ENCODE measurements at places on chromosomes 1 and 21.

- no peak for DNase-seq
These were observed 21.8 kb downstream of the H6PD start for GRCh38 chr1:9256332-9256731.

DNA sequence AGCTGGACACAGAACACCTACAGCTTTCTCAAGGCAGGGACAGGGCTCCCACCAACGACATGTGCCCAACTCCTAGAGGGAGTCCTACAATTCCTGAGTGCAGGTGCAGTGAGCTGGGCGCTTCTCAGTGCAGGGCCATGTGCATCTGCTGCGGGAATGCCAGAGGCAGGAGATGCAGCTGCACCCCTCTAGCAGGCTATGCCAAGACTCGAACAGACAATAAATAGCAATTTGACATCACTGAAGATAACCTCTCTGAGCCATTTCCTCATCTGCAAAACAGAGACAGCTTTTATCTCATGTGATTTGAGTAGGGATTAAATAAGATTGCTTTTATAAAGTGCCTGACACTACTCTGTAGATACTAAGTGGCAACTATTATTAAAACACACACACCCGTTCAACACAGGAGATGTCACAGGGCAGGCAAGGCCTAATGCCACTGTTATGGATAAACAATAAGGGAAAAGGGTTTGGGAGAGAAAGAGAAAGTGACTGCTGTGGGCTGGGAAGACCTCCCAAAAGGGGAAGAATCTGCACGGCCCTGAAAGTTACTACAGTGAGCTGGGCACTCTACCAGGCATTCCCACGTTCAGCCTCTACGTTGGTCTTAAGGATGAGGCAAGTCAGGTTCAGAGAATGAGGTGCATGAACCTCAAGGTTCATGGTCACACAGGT lies 5.7 kb downstream of the SLC9A1 start:
- peak; percentile 45 for DNase-seq

DNA sequence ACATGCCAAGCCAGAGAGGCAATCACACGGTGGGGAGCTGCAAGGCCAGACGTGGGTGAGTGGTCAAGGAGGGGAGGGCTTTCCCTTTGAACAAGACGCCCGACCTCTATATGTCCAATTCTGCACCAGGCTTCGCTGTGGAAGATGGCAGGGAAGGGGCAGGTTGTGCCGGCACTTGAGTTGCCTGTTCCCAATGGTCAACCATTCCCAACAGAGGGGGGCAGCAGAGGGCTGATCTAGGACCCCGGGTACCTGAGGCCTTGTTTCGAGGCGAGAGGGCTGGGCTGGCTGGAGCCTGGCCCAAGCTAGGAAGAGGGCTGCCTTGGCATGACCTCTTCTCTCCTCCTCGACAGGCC lies 64.9 kb downstream of the TMEM53 start:
- DNase-seq: peak; percentile 44

- DNase-seq: no peak
These were observed 113.3 kb upstream of the DPT start for GRCh38 chr1:168842306-168842705.

- no peak for DNase-seq
These were observed 11.6 kb upstream of the BSDC1 start for GRCh38 chr1:32405672-32406467.

DNA sequence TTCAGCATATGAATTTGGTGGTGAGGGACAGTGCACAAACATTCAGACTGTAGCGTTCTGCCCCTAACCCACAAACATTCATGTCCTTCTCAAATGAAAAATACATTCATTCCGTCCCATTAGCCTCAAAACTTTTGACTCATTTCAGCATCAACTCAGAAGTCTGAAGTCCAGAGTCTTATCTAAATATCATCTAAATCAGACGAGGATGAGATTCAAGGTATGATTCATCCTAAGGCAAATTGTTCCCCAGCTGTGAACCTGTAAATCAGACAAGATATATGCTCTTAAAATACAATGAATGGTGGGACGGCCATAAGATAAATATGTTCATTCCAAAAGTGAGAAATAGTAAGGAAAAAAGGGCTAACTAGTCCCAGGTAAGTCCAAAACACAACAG lies 1195.6 kb upstream of the ADGRL4 start:
- peak; percentile 5 for DNase-seq

GRCh38 chr1:177439301-177439700 lies 268.5 kb downstream of the BRINP2 start:
- no peak for DNase-seq

DNA sequence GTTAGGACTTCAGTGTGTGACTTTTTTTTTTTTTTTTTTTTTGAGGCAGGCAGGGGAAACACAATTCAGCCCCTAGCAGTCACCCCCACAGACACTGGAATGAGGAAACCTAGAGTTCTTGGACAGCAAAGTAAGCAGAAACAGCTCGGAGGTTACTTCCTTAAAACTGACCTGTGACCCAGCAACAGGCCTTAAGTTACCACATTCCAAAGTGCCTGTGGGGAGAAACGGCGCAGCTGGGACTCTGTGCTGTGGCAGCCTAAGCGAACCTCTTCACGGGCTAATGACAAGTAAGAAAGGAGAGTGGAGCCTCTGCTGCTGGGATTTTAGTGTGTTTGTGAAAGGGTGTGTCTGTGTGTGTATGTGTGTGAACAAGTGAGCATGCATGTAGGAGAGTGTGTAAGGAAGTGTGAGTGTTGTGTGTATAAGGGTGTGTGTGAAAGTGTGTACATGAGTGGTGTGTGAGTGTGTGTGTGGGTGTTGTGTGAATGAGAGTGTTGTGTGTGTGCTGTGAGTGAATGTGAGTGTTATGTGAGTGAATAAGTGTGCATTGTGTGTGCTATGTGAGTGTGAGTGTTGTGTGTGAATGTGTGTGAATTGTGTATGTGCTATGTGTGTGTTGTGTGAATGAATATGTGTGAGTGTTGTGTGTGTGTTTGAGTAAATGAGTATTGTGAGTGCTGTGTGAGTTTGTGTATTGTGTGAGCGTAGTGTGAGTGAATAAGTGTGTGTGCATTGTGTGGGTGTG lies 180.8 kb downstream of the BRINP2 start:
- DNase-seq: no peak

GRCh38 chr1:159077120-159077961 lies 775 bp upstream of the AIM2 start:
- DNase-seq: no peak

DNA sequence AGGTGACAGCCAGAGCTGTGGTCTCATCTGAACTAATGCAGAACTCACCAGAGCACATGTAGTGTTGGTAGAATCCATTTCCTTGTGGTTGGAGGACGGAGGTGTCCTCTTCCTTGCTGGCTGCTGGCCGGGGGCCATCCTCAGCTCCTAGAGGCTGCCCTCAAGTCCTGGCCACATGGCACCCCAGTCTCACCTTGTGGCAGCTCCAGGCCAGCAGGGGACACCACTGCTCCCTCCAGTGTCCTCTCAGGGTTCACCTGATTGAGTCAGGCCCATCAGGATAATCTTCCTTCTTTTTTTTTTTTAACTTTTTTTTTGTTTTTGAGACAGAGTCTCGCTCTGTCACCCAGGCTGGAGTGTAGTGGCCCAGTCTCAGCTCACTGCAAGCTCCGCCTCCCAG lies 2.9 kb downstream of the KCNE1 start:
- DNase-seq: no peak

DNA sequence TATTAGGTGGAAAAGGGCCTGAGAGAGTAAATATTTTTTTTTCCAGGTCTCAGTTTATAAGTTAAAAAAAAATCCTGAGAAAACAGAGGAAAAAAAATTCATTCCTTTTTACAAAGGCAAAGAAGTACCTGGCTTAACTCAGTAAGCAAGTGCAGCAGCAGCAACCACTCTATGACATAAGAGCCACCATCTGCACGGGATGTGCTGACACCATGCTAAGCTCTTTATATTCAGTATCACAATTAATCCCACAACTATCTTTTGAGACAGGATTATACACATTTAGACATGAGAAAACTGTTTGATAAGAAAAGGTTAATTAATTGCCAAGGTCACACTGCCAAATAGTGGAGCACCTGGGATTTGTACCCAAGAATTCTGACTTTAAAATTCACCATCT lies 13.4 kb upstream of the DPT start:
- no peak for DNase-seq

DNA sequence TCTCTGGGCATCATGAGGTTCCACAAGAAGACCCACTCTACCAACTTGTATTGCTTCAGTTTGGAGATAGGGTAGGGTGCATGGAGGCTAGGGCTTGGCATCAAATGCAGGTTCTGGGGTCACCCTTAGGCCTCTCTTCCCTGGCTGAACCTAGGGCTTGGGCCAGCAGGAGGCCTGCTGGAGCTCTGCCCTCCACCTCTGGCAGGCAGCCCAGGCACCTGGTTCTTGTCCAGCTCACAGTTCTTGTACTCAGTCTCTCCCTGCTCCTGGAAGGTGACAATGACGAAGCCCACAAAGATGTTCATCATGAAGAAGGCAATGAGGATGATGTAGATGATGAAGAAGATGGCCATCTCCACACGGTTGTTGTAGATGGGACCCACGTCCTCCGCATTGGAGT lies 37.5 kb upstream of the KIF21B start:
- no peak for DNase-seq

DNA sequence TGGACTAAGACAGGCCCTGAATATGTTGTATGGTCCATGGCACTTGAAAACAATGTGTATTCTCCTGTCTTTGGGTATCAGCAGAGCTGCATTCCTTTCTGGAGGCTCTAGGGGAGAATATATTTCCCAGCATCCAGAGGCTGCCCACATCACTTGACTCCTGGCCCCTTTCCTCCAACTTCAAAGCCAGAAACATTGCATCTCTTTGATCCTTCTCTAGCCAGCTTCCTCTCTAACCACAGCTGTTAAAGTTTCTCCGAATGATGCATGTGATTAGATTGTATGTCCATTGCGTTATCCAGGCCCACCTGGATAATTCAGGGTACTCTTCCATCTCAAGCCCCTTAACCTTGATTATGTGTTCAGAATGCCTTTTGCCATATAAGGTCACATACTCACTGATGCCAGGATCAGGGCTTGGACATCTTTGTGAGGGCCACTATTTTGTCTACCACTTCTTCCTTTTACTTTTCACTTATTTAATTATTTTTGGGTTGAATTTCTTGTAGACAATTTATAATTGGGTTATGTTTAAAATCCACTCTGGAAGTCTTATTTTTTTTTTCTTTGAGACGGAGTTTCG lies 5.3 kb downstream of the CHD1L start:
- no peak for DNase-seq

- DNase-seq: no peak
These were observed 70.3 kb downstream of the MAP10 start for GRCh38 chr1:232875536-232875935.

GRCh38 chr1:16484501-16484835 lies 29.6 kb downstream of the RNU1-1 start:
- no peak for DNase-seq

DNA sequence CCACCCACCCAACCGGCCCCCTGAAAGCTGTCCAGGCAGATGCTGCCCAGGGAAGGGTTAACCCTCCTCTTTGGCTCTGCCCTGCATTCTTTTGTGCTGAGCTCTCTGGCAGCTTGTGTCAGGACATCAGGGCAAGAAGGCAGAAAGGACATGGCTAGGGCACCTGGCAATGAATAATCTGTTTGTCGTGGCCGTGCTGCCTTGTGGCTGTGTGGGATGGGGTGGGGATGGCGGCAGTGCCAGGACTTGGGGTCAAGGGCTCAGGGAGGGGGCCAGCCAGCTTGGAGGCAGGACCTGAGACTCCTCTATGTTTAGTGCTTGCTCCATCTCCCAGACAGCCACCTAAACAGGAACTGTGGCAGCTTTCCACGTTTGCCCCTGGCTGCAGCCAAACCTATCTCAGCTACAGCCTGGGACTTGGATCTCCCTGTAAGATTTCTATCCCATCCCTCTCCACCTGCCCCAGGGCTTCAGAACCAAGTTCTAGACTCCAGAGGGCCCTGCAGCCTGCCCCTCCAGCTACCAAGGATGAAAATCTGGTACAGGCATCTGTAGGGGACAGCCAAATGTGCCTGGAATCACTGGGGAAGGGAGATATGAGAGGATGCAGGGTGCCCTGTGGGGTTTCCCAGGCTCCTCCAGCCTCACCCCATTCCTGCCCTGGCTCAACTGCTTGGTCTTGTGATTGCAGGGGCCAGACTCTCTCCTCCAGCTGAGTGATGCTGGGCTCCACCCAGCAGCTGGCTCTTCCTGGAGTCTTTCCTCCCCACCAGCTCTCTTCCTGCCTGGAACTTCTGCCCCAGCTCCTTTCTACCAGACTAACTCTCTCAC lies 9.6 kb upstream of the GPR37L1 start:
- no peak for DNase-seq

DNA sequence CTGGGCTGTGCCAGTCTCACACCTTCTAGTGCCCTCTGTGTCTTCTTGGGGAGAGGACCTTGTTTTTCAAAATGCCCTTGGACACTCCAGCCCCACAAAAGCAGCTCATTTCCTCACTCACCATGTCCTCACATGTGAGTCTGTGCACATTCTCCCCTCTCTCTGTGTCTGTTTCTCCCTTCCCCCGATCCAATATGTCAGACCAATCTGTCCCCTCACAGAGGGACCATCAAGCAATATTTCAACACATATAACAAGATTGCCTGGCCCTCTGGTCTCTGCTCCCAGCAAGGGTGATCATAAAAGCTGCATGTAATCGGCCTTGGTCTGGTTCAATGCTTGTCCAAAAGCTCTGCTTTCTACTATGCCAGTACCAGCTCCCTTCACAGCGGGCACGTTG lies 261.2 kb downstream of the MATN1 start:
- no peak for DNase-seq

GRCh38 chr21:36790616-36791015 lies 91.7 kb downstream of the SIM2 start:
- peak; percentile 55 for DNase-seq

DNA sequence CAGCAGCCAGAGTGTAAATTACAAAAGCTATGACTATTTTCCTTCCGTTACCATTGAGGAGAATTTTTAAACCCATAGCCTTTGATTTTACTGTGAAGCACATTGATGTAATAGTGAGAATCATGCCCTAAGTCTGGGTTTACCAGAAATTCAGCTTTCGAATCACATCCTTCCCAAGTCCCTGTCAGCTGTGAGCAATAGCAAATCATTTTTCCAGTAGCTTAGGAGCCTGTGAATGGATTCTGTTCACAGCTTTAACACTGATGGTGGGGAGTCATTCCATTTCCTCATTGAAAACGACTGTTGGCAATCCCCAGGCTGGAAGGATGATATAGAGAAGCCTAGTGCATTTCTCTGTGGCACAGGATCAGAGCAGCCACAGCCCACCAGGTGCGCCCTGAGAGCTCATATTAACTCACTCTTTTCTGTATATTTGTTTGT lies 82.2 kb upstream of the C1orf105 start:
- DNase-seq: no peak

DNA sequence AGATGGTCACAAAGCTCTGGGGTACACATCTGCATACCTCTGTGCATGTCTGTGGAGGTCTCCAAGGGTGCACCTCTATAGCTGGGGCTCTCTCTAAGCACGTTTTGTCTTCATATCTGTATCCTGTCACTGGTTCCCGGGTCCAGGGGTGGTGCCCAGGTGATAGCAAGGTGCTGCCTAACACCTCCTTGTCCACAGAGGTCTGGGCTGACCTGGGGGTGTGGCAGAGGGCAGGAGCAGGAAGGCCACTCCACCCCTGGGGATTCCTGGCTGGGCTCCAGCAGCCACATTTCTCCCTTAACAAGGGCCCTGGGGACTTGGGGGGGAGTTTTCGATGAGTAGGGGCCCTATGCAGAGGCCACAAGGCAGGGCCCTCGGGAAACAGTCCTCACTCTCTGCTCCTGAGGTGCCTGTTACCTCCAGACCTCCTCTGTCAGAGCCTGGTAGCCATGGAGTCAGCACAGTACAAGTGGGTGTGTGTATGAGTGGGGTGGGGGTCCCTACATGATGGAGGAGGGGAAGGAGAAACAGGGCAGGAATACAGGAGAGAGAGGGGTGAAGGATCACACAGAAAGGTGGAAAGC lies 7.0 kb upstream of the CDCP2 start:
- DNase-seq: no peak
